Activated CD4-positive, alpha-beta T cell treated with anti-CD3 and anti-CD28 coated beads, Interleukin-2, amount 10 ng/mL, durations not matched to agents 7 days and 5 days (primary cell): ENCODE measurements at places on chromosomes 1 and 21. TPM values are rescaled to one million over a fixed set of nuclear protein-coding genes. Genes with fewer than 3 reads are reported as not detected.

DNA sequence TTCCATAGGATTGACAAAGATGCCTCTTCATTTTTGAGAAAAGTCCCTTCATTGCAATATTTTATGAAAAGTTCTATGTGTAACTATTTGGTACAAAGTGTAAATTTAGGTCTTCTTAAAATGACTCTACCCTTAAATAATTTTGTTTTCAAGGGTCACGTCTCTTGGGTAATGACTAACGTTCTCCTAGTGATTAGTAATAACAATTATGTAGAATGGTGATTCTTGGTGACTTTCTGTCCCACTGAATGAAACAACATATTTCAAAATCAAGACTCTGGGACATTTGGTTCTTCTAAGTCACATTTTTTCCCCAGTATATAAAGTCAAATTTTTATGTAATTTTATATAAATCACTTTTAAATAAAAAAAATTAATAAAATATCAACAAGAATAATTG, 277.5 kb upstream of the ADAMTS5 start:
- H3K4me3 ChIP-seq: no peak overlapping the region
- no peaks in the 10 kb centered on the region for H3K36me3 ChIP-seq
- no peak overlapping the region for H3K27ac ChIP-seq

COL11A1 gene
- not detected for total RNA-seq

SPRR2G gene
- total RNA-seq: not detected

- H3K4me3 ChIP-seq: no peak overlapping the region
- H3K36me3 ChIP-seq: no peaks in the 10 kb centered on the region
- peaks cover 50% of the 10 kb centered on the region for H3K27me3 ChIP-seq
- peaks cover 18% of the 10 kb centered on the region for H3K4me1 ChIP-seq
- no peak overlapping the region for H3K27ac ChIP-seq
These were observed 1.8 kb upstream of the FCRL6 start for GRCh38 chr1:159800177-159800930.

GRCh38 chr1:232985882-232986526, 35.6 kb downstream of the NTPCR start:
- DNase-seq: no peak
- H3K27me3 ChIP-seq: no peaks in the 10 kb centered on the region
- H3K36me3 ChIP-seq: peaks cover 10% of the 10 kb centered on the region
- no peaks in the 10 kb centered on the region for H3K4me1 ChIP-seq

DNA sequence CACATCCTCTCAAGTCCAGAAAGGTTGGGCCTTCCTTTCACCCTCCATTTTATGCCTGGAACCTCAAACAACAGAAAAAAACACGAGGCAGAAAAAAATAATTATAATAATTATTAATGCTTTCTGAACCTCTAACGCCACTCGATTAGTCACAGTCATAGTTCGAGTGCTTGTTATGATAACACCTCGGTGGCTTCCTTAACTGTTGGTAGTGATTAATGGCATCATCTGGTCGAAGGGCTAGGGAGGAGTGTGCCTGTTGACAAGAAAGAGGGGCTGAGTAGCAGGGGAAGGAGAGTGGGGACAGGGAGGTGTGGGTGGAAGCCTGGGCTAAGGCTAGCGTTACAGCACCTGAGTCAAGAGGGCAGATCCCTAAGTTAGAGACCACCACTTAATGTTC, 21.3 kb upstream of the IL10 start:
- H3K36me3 ChIP-seq: no peaks in the 10 kb centered on the region
- H3K27me3 ChIP-seq: peaks cover 24% of the 10 kb centered on the region
- no peak overlapping the region for H3K4me3 ChIP-seq

DNA sequence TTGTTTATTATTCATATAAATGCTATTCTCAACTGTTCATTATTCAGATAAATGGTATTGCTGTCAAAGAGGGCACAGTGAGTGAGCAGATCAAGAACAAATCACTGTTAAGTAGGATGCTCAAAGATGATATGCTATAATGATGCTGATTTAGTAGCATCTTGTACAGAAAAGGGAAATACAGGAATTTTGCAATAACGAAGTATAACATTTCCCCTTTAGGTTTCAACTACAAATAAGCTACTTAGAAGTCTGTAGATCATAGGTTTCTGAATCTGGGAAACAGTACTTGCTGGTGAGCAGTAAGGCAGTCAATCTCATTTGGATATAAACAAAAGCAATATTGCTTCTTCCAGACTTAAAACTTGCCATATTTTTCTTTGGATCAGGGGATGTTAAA, 27.3 kb upstream of the RCOR3 start:
- no peak overlapping the region for H3K4me3 ChIP-seq
- peaks cover 2% of the 10 kb centered on the region for H3K36me3 ChIP-seq
- peaks cover 27% of the 10 kb centered on the region for H3K4me1 ChIP-seq
- no peak for DNase-seq
- H3K27ac ChIP-seq: no peak overlapping the region

GRCh38 chr1:115408533-115408932, 70.5 kb upstream of the NGF start:
- no peak overlapping the region for H3K4me3 ChIP-seq
- H3K27me3 ChIP-seq: no peaks in the 10 kb centered on the region
- no peaks in the 10 kb centered on the region for H3K4me1 ChIP-seq
- H3K36me3 ChIP-seq: no peaks in the 10 kb centered on the region
- DNase-seq: no peak

DNA sequence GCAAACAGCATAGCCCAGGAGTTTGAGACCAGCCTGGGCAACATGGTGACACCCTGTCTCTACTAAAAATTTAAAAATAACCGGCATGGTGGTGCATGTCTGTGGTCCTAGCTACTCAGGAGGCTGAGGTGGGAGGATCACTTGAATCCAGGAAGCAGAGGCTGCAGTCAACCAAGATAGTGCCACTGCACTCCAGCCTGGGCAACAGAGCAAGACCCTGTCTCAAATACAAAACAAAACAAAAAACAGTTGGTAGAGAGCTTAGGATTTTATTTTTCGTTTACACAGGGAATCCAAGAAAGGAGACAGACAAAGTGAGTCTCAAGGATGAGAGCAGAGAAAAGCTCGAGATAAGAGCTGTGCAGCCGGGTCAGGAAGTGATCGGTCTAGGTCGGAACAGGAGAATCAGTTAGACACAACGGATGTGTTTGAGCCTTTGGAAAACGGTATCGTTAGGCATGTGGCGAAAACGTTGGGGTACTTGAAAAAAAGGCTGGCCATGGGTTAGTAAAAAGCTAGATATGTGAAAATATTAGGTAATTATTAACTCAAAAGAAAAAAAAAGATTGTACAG, 1.7 kb upstream of the MIB2 start:
- H3K36me3 ChIP-seq: peaks cover 7% of the 10 kb centered on the region
- no peaks in the 10 kb centered on the region for H3K27me3 ChIP-seq

DNA sequence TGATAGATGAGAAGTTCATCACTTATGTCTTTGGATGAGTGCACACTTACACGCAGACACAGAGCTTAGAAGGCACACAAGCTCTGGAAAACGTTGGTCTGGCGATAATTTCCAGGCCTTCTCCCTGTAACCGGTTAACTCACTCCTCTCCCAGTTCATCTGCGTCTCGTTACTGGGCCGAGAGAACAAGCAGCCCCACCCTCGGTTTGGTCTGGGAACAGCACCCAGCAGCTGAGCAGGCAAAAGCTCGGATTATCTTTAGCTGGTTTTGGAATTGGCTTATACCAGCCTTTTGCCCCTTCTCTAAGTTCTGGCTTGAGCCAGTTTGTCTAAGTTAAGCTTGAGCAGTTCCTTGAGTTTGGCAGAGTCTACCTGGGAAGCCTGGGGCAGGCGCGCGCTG, 27.3 kb upstream of the COL6A1 start:
- H3K27me3 ChIP-seq: peaks cover 27% of the 10 kb centered on the region
- no peaks in the 10 kb centered on the region for H3K36me3 ChIP-seq
- H3K27ac ChIP-seq: no peak overlapping the region
- DNase-seq: no peak

DNA sequence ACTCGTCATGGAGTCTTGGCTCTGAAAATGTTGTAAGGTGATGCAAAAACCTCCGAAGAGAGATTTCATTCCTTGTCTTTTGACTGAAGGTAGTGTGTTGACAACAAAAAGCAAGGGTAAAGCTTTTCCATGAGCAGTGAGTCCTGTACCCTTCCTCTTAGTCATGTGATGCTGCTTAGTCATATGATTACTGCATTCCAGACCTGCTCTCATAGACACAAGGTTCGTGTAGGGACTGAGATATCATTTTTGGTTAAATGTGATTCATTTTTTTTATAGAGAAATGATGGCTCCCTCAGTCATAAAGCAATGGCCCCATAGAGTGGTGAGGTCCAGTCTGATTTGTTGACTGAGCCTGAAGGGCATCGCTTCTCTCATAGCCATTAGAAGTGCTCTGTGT, 9.2 kb downstream of the KCNJ6 start:
- no peaks in the 10 kb centered on the region for H3K36me3 ChIP-seq
- no peak overlapping the region for H3K27ac ChIP-seq
- H3K27me3 ChIP-seq: peaks cover 13% of the 10 kb centered on the region
- no peak overlapping the region for H3K4me3 ChIP-seq
- DNase-seq: no peak

GRCh38 chr1:97781762-97782337, 139.0 kb downstream of the DPYD start:
- H3K36me3 ChIP-seq: peaks cover 5% of the 10 kb centered on the region
- peaks cover 6% of the 10 kb centered on the region for H3K4me1 ChIP-seq
- no peaks in the 10 kb centered on the region for H3K27me3 ChIP-seq
- H3K27ac ChIP-seq: no peak overlapping the region
- H3K4me3 ChIP-seq: no peak overlapping the region

- no peaks in the 10 kb centered on the region for H3K36me3 ChIP-seq
- no peaks in the 10 kb centered on the region for H3K4me1 ChIP-seq
- H3K27me3 ChIP-seq: no peaks in the 10 kb centered on the region
- no peak for DNase-seq
- no peak overlapping the region for H3K27ac ChIP-seq
These were observed 596.6 kb downstream of the PTPRU start for GRCh38 chr1:29832936-29833335.

DNA sequence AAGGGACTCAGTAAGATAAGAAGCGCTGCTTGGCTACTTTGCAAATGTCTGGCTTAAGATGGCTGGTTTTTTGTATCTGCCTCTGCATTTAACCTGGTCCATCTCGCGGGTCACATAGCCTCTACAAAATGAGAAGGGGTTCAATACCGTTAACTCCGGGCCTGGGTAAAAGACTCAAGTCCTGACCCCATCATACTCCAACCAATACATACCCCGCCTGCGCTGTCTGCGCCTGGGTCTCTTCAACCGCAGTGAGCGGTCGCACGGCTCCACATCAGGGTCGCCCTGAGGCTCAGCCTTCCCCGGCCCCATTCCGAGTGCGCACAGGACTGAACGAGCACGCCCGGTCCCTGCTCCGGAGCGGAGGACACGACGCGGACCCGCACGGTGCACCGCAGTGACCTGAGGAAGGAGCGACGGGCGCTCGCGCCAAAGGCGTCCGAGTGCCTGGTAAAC, 558 bp upstream of the PGD start:
- no peak for DNase-seq
- H3K4me1 ChIP-seq: peaks cover 29% of the 10 kb centered on the region
- H3K36me3 ChIP-seq: peaks cover 12% of the 10 kb centered on the region

GRCh38 chr1:41663671-41664400, 179.4 kb upstream of the EDN2 start:
- H3K36me3 ChIP-seq: peaks cover 6% of the 10 kb centered on the region
- H3K27me3 ChIP-seq: no peaks in the 10 kb centered on the region
- no peak for DNase-seq
- H3K27ac ChIP-seq: peak overlapping the region; percentile 56

DNA sequence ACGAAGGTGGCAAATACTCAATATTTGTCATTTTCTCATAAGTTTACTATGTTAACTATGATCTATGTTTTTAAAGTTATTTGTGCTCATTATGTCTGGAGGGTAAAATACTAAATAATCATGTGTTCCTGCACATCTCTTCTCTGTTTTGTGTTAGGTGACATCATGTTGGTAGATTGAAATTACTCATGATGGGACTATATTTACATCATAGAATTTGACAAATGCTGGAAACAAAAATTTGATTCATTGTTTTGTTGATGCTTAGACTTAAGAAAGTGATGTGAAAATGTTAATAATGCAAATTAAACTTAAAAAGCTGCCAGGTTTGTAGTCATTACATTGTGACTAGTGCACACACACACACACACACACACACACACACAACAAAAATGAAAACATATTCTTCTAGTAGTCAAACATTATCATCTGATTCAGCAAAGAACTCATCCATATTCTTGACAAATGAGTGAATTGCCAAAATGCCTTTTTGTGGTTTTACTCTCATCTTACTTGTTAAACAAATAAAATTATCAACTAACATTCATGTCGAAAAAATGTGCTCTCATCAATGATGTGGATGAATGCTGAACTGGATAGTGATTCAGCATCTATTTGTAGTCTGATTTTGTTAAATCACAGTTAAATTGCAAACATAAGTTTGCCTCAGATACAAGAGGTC, 870.7 kb downstream of the BRINP3 start:
- no peaks in the 10 kb centered on the region for H3K27me3 ChIP-seq
- H3K4me3 ChIP-seq: no peak overlapping the region
- no peaks in the 10 kb centered on the region for H3K36me3 ChIP-seq
- no peaks in the 10 kb centered on the region for H3K4me1 ChIP-seq

- no peak for DNase-seq
- H3K27me3 ChIP-seq: no peaks in the 10 kb centered on the region
- no peak overlapping the region for H3K27ac ChIP-seq
- H3K4me3 ChIP-seq: no peak overlapping the region
- H3K4me1 ChIP-seq: peaks cover 10% of the 10 kb centered on the region
These were observed 154.6 kb downstream of the PLPPR5 start for GRCh38 chr1:98849969-98850636.
